ENCODE measurements at places on chromosomes 11 and 22.

GRCh38 chr11:36459046-36459445, 51.0 kb downstream of the TRAF6 start:
- no peak for DNase-seq

- no peak for DNase-seq
These were observed 25.7 kb downstream of the TUB start for GRCh38 chr11:8106679-8107078.

GRCh38 chr11:2436013-2436520, 8.2 kb downstream of the TRPM5 start:
- no peak for DNase-seq

GRCh38 chr11:73750228-73750627, 10.6 kb downstream of the RAB6A start:
- no peak for DNase-seq

GRCh38 chr11:115290893-115291292, 213.3 kb downstream of the CADM1 start:
- peak; percentile 31 for DNase-seq

DNA sequence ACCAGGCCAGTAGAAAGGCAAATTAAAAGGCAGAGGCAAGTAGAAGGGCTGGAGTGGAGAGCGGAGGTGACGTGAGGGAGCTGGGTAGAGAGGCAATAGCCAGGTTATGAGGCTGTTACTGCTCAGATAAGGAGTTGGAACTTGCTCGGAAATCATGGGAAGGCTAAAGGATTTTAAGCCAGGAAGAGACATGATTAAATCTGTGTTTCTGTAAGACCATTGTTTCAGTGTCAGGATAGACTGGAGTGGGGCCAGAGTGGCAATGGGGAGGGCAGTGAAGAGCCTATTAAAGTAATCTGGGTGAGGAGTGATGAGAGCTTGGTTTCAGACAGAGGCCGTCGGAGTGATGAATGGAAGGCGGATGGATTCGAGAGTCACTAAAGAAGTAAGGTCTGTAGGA, 39.0 kb downstream of the GRAMD1B start:
- DNase-seq: no peak

DNA sequence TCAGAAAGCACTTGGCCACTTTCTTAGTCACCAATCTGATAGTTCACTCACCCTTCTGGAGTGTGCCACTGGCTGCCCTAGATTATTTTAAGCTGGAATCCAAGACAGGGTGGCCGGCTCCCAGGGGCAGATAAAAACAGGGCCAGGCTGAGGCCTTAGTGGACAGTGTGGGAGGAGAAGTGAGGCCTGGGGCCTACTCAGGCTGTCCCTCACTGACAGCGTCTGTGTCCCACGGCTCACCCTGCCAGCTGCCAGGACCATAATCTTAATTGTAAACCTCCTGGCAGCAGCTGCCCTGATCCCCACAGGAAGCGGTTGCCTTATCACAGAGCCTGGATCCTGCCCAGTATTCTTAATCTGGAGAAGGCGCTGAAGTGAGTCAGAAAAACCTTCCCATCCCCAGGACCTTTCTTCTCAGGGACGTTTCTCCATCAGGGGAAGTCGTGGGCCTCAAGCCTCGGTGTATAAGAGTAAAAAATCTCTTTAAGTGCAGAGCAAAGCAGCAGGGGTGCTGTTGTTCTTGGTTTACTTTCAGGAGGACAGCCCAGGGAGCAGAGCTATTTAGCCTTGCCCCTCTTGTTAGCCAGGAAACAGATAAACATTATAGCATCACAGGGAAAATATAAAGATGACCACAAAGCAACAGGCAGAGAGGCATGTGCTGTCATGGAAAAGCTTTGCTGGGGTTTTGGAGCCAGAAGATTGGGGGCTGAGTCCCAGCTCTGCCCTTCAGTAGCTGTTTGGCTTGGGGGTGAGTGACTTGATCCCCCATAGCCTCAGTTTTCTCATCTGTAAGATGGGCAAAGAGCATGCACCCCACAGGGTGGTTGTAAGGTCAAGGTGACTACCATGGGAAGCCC, 39.6 kb downstream of the TSPAN18 start:
- DNase-seq: peak; percentile 90

GRCh38 chr11:26741036-26741435, 19.2 kb upstream of the SLC5A12 start:
- peak; percentile 63 for DNase-seq

GRCh38 chr11:34866375-34866774, 49.8 kb downstream of the APIP start:
- DNase-seq: no peak

GRCh38 chr22:19717691-19718455, 3.6 kb downstream of the SEPTIN5 start:
- peak; percentile 72 for DNase-seq

DNA sequence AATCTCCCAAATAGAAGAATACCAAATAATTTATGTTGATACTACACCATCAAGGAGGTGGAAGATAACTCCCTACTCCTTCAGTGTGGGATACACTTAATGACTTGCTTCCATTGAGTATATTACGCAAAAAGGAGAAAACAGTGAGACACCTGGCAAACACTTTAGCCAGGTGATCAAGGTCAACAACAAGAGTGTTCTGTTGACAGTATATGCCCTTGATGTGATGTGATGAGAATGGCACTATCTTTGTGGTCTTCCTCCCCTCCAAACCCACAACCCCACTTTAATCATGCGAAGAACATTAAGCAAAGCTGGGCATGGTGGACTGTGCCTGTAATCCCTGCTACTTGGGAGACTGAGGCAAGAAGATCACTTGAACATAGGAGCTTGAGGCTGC, 26.0 kb downstream of the MAPK1 start:
- DNase-seq: no peak

GRCh38 chr22:37303821-37304274, 21.5 kb downstream of the CYTH4 start:
- DNase-seq: peak; percentile 90

DNA sequence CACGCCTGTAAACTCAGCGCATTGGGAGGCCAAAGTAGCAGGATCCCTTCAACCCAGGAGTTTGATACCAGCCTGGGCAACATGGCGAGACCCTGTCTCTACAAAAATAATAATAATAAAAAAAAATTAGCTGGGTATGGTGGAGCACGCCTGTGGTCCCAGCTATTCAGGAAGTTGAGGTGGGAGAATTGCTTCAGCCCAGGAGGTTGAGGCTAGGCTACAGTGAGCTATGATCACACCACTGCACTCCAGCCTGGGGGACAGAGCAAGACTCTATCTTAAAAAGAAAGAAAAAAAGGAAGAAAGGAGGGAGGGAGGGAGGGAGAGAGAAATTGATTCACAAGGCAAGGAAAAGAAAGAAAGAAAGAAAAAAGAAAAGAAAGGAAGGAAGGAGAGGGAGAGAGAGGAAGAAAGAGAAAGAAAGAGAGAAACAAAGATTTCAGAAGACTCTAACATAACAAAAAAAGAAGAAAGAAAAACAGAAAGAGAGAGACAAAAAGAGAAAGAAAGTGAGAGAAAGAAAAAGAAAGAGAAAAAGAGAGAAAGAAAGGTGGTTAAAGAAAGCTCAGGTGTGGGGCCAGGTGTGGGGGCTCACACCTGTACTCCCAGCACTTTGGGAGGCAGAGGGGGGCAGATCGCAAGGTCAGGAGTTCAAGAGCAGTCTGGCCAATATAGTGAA, 37.3 kb upstream of the MYH9 start:
- DNase-seq: no peak

GRCh38 chr11:119476038-119476437, 53.1 kb upstream of the THY1 start:
- no peak for DNase-seq

- DNase-seq: no peak
These were observed 1.3 kb upstream of the ZBTB16 start for GRCh38 chr11:114058026-114058706.

- no peak for DNase-seq
These were observed 43.4 kb upstream of the COMT start for GRCh38 chr22:19898145-19898544.

DNA sequence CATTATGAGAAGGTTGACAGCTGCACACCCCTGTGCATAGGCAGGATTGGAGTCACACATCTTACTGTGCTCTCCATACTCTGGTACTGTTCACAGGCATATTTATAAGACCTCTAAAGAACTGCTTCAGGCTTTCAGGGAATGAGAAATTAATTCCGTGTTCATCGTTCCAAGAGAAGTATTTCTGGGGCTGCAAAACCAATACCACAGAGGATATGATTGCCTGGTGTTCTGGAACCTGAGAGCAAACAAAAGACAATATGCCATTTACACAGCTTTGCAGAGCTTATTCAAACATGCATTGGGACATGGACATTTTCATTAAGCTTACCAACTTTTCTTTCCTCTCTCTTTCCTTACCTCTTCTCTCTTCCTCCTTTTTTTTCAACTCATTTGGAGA, 388.7 kb downstream of the NTM start:
- DNase-seq: no peak

GRCh38 chr11:7448201-7448600, 37.1 kb upstream of the OLFML1 start:
- DNase-seq: no peak

GRCh38 chr11:104442321-104442720, 278.4 kb upstream of the PDGFD start:
- no peak for DNase-seq

- DNase-seq: no peak
These were observed 296.5 kb downstream of the KIRREL3 start for GRCh38 chr11:126704096-126704495.

DNA sequence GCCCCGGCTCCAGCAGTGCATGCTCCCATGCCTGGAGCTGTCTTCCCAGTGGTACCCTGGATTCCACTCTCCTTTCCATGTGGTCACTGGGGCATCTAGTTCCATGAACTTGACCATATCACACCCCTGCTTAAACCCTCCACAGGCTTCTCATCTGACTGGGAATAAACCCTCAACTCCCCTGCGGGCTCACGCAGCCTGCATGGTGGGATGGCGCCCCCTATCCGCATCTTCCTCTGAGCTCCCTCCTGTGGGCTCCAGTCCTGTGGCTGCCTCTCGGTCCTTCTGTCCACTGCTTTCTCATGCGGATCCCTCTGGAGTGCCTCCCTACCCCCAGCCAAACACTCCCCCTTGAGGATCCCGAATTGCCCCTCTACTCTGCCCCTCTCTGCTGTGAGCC, 41.4 kb upstream of the TTLL12 start:
- DNase-seq: peak; percentile 18

- DNase-seq: no peak
These were observed 21.5 kb upstream of the EFCAB6 start for GRCh38 chr22:43833286-43834240.

GRCh38 chr11:1757861-1758610, 5.7 kb downstream of the CTSD start:
- no peak for DNase-seq

GRCh38 chr22:29647954-29648737, 44.7 kb downstream of the NF2 start:
- no peak for DNase-seq

DNA sequence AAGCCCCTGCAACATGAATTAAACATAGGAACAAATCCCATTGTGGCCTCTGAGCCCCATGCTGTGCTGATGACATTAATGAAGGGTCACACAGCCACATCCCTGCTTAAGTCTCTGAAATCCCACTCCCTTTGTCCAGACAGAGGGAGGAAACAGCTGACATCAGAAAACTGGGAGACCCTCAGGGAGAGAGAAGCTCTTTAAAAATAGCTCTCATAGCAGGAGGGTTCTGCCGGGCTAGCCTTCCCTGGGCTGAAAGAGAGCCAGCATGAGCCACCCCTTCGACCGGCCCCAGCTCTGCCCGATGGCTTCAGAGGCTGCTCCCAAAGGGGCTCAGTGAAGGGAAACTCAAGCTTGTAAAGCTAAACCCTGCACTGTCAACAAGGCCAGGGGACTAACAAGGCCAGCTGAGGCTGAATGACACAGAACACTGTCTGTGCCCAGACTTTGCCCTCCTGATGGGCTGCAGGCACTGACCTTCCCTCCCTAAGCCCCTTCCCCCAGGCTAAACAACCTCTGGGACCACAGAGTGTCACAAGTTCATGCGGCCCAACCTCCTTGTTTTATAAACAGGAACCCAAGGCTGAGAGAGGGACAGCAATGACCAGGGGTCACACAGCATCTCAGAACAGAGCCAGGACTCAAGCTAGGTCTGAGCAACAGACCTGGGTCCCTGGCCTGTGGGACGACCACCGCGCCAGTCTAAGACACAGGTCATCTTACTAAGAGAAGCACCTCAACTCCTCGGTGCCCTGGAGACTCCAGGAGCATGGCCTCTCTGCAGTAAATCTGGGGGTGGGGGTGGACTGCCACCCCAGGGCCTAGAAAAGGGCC, 163.8 kb downstream of the CHST1 start:
- DNase-seq: no peak

DNA sequence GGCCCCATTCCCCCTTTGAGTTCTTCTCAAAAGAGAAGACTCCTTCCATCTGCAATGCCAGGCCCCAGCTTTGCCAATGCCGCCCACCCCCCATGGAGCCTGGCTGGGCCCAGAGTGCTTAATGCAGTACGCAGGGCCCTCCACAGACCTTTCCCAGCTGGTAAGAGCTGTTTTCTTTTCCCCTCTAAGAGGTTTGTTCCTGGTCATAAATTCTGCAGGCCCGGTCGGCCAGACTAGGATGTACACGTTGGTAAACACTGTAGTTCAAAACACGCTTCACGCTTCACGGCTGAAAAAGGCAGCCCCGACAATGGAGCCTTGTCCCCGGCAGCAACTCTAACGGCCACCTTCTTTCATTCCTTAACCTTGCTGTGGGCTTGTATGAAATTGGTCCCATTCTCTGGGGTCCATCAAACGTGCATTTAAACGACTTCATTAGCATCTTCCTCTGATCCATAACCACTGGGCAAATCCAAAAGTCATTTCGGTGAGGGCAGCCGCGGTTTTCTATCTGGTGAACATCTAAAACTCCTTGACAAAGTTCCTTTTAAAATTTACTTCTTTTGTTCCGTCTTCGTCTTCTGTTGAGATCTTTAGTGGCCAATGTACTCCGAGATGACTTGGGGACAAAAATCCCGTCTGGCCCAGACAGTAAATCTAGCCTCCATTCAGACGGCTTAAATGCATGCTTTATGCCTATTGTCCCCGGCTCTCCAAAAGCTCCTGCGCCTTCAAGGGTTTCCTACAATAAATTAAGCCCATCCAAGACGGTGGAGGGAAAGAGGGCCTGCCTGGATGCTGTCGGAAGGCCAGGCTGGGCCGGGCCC, 60.0 kb upstream of the MYEOV start:
- DNase-seq: no peak

DNA sequence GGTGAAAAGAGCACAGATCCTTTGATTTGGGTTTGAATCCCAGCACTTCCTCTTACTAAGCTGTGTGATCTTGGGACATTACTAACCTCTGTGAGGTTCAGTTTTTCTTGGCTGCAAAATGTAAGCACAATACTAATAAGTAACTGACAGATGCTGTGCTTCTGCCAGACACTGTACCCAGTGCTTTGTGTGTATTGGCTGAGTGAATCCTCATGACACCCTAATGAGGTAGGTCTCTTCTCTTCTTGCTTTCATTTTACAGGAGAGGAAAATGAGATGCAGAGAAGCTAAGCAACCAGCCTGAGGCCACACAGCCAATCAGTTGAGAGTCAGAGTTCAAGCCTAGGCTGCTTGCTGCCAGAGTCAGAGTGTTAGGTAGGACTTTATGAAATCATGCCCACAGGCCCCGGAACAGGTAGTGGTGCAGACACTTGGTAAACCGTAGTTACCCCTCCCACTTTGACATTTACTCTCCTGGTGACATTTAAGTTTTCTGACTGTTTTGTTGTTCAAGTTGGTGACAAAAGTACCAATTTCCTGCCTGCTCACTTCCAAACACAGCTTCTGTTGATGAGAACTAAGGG, 21.2 kb downstream of the PTPRJ start:
- DNase-seq: peak; percentile 86

GRCh38 chr22:19916006-19916405, 25.6 kb upstream of the COMT start:
- DNase-seq: no peak
